ENCODE measurements at places on chromosomes 13 and 19.
A peak's percentile ranks its signal among the peaks of the same experiment; 100 is the strongest.

DNA sequence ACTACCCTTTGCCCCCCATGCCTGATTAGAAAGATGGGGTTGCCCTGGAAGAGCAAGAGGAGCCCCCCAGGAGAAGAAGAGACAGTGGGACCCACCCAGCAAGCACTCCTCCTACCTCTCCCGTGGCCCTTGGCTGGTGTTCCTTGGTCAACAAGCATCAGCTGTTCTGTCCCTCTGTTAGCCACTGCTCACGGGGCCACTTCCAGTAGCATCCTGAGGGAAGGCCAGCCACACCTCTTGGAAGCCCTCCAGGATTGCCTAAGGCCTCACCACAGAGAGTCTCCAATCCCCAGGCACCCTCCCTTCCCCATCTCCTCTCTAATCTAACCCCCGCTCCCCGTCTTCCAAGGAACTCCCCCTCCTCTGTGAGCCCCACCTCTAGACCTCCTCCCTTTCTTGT, 15.1 kb upstream of the DPP9 start:
- DNase-seq, result no peak

DNA sequence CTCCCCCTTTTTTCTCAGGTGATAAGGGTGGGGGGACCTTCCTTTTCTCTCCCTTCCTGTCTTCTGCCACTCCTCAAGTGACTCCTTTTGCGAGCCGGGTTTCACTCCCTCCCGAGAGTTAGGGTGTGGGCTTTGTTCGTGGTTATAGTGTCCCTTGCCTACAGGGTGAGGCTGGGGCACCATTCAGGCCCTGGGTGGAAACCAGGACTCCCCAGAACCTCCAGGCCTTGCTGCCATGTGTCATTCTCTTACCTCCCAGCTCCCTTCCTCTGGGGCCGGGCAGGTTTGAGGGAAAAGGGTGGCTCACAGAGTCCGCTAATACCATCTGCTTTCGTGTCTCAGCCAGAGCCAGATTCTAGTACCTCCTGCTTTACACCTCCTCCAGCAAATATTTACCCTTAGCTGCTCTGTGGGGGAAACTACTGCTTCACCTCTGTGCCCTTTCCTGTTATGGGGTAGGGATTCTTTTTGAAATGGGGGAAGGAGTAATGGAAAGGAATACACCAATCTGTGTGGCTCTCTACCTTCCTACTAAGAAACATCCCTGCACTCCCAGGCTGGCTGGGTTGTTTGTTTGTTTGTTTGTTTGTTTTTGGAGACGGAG, 2.8 kb downstream of the ACTN4 start:
- DNase-seq, result no peak

DNA sequence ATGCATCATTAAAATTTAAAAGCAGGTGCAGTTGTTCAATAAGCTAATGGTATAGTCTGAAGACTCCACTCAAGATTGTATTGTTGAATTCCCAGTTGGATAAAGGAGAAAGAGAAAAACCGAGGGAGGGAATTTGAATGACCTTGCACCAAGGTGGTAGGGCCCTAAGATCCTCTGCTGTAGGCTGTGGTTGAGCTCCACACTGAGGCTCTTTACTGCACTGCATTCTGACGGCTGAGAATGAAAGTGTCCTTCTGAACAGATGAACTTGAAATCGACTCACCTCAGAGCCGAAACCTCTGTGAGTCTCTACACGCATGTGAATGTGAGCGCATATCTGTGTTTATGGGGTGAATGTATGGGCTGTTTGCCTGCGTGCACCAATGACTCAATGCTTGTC, 388.9 kb upstream of the DACH1 start:
- DNase-seq, result no peak

DNA sequence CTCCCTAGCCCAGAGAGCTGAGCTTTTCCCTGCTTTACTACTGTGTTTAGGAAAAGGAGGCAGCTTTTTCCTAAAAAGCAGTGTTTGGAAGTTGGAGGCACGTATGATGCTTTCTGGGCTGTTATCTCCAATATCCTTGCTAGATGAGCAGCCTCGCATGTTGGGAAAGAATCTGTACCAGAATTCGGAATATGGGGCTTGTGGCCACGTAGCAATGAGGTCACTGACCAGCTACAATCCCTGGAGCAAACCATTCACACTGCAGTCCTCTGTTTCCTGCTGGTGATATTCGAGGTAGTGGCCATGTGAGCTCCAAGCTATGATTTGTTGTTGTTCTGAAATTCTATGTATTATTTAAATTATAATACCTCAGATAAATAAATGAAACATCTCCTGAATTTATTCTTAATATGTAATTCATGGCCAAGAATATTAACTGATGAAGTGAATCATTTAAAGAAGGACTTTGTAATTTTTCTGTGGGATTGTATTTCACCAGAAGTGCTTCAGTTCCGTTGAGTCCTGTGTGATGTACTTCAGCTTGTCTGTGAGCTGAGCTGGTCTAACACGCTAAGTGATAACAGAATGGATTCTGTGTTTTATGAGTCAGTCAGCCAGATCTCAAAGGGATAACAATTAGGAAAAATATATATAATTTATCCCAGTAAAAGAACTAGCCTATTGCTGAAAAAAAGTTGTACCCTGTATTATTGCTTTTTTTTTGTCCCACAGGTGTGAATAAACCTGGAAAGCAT, 319.5 kb downstream of the SHISA2 start:
- no peak for DNase-seq

GRCh38 chr13:40109351-40109844, 453.9 kb downstream of the COG6 start:
- no peak for DNase-seq

DNA sequence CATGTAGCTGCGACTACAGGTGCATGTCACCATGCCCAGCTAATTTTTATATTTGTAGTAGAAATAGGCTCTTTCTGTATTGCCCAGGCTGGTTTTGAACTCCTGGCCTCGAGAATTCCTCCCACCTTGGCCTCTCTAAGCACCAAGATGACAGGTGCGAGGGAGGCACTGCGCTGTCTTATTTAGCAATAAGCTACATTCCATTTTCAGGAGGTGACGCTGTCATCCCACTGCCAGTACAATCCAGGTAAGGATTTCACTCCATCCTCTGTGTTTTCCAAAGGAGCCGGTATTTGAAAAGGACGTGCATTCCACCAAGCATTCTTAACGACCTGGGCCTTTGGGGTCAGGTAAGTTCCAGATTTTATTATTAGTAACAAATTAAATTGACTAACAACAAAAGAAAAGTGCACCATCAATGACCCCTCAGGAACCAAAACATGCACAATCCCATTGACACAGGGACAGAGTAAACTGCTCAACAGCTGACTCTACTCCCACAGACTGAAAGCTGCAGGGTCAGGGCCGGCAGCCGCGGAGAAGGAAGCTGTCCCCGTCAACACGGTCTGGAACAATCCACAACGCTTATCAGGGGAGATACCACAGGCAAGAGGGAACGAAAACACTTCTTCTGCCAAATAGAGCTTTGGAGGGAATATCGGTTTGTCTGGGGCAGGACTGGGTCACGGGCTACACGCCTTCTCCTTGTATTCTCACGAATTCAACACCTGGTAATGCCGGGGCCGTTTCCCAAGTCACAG, 82.8 kb downstream of the INSR start:
- peak; percentile 59 for DNase-seq

GRCh38 chr13:95833126-95833525, 156.2 kb downstream of the DNAJC3 start:
- no peak for DNase-seq

DNA sequence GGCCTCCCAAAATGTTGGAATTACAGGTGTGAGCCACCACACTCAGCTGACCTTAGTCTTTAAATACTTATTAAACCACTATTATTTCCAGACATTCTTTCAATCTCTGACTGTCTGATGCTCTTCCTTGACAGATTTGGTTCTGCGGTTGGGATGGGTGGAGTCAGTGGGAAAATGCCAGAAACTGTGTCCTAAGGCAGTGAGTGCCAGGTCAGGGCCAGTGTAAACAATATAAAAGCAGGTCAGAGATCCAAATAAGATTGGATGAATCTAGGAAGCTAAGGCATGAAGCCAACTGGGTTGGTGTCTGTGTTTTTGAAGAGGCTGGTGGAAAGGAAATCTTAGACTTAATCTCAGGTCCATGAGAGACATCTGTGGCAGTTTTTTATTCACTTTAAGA, 74.7 kb downstream of the KLF5 start:
- DNase-seq, result no peak

GRCh38 chr19:52896431-52897137, 851 bp downstream of the ZNF320 start:
- no peak for DNase-seq

GRCh38 chr13:82938644-82939043, 943.6 kb downstream of the SLITRK1 start:
- no peak for DNase-seq

DNA sequence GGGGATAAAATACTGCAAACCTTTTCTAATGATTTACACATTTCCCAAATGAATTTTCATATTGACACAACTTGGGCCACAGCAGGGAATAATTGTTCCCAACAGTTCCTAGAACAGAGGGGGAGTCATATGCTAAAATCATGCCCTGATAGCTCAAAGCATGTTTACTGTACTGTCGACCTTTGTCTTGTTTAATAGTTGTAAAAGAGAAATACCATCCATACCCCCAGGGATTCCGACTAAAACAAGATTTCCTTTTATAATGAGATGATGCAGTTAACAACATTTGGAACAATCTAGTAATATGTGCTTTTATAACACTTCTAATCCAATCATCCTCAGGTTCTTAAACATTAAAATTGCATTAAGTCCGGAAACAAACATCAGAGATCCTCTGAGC, 759.7 kb downstream of the OLFM4 start:
- no peak for DNase-seq

DNA sequence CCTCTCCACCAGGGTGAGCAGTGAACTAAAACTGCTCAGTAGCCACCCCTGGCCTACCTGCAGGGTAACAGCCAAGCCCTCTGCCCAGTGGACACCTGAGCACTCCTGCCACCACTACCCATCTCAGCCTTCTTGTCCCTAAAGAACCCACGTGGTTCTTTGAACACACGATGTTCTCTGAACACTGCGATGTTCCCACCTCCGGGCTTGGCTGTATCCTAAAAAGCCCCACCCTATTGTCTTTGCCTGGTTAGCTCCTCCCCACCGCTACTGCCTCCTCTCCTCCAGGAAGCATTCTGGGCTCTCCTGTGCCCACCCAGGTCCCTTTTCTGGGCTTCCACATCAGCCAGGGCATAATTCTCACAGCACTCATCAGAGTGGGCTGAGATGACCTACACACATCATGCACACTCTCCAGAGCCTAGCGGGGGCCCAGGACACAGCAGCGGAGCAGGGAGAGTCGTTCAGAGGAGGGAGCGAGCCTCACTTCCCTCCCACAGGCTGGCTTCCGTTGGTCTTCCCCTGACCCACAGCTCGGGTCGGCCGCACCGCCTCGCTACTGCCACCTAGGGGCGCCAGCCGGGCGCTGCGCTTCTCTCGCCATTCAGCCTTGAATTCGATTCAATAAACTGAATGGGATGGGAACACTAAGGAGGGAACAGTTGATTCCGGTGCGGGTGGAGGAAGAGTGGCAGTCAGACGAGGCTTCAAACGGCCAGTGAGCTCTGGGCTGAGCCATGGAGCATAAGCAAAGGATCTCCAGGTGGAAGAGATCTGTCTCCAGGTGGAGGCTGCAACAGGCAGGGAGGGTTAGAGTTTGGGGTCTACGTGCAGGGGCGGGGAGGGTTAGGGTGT, 3.2 kb downstream of the ELAVL1 start:
- peak; percentile 84 for DNase-seq

DNA sequence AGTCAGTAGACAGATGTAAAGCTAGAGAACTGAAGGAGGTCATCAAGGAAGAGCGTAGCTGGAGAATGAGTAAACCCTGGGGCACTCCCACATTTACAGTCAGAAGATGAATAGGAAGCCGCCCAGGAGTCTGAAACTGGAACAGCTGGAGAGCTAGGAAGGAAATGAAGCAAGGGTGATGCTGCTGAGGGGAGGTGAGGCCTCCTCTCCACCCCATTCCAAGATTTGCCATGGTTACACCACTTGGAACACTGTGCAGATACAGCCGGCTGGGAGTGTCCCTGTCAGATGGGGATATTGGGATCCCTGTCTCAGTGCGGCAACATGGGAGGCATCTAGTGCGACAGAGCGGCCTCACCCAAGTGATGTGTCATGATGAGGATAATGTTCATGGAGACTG, 51.8 kb upstream of the GPI start:
- no peak for DNase-seq

All from left ventricle myocardium inferior (tissue), 1 donor.